ENCODE measurements at places on chromosomes 1 and 21.

- DNase-seq = no peak
These were observed 39.8 kb downstream of the USP1 start for GRCh38 chr1:62476525-62477219.

GRCh38 chr21:43653626-43654025, 5.7 kb downstream of the HSF2BP start:
- DNase-seq = no peak

GRCh38 chr1:116693759-116694480, 26.4 kb upstream of the IGSF3 start:
- DNase-seq = peak; percentile 65

GRCh38 chr21:31198575-31198974, 145.5 kb downstream of the TIAM1 start:
- peak; percentile 57 for DNase-seq

- DNase-seq = no peak
These were observed 84.9 kb downstream of the CNIH3 start for GRCh38 chr1:224700918-224701531.

GRCh38 chr1:159880430-159880829, 18.0 kb upstream of the VSIG8 start:
- no peak for DNase-seq

DNA sequence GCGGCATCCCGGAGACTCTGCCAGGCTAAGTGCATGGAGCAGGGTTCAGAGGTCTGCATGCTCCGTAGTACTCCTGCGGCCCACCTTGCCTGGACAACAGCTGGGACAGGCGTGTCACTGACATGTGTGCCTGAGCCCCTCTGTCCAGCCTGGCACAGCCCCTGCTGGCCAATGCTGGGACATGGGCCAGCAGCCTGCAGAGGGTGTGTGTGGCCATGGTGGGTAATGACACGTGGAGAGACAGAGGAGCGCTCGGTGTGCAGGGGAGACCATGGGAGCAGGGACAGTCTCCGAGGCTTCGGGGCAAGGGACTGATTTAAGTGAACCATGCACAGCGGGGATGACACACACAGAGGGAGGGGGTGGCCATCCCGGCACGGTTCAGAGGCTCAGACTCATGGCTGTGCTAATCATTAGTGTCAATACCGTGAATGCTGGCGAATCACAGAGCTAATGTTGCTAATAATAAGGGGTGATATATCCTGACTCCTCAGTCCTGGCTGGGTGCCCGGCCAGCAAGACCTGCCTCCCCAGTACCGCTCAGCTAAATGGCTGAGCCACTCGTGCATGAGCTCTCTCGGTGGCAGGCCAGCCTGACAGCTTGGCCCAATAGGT, 41.5 kb downstream of the IGSF21 start:
- no peak for DNase-seq

GRCh38 chr21:34690041-34690792, 21.4 kb downstream of the CLIC6 start:
- DNase-seq = peak; percentile 42

- DNase-seq = no peak
These were observed 40.3 kb downstream of the TAS1R2 start for GRCh38 chr1:18819203-18819602.

DNA sequence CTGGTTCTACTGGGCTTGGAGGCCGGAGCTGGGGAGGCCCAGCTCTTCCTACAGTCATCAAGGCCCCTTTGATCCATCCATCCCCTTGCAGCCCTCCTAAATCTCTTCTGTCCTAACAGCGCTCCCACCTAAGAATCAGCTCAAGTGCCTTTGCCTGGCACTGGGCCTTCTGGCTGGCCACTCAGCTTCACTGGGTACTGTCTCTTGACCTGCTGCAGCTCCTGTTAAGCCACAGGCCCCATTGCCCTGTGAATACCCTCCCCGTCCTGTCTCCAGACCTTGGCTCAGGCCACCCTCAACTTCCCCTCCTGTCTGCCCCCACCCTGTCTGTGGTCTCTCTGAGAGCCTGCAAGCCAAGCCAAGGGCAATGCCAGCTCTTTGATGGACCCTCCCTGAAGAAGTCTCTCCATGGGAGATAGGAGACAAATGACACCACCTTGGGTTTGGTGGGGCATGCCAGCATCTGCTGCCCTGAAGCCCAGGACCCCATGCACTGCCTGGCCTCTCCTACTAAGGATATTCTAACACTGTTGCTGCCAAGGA, 27.3 kb downstream of the FAM151A start:
- DNase-seq = no peak

- no peak for DNase-seq
These were observed 6.3 kb downstream of the ZMPSTE24 start for GRCh38 chr1:40264354-40264781.

GRCh38 chr1:13706046-13706445, 6.1 kb downstream of the PRDM2 start:
- DNase-seq = no peak

- no peak for DNase-seq
These were observed 22.3 kb upstream of the AGPAT3 start for GRCh38 chr21:43842742-43843141.

DNA sequence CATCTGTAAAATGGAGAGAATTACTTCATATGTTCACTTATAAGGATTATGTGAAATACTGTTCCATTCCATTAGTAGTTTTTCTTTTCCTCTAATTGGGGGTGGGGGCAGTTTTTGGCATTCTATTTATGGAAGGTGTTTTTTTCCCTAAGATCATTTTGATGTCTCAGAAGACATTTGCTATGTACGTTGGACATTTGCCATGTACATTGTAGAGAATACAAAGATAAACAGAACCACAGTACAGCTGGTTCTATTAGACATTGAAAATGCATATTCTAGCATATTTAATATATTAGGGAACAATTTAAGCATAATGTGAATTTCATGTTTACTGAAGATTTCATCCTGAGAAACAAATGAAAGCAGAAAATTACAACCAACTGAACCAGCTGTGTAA, 98.5 kb downstream of the PTBP2 start:
- no peak for DNase-seq

DNA sequence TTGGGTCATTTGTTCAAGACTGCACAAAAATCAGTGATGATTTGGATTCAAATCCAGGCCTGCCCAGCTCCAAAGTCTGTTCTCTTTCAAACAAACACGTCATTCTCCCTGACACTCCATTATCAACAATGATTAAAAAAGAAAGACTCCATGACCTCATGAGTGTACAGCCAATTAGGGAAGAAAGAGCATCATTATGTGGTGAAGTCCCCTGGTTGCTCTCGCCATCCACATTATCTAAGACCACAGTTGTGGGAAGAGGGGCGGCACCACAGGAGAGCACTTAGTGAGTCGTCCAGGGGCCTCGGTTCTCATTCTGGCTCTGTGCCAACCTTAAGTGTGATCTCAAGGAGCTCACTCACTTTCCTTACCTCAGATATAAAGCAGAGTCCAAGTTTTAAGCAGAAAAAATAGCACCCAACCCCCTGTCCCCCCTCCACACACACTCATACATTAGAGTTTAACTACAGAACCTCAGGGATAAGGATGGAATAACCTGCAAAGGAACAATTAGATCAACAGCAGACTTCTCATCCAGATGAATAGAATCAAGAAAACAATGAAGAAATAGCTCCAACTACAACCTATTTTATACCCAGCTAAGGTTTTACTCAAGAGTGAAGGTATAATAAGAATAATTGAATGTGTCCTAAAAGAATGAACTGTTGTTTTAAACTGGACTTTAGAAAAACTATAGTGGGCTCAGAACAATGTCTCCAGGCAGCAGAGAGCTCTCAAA, 47.8 kb downstream of the COL6A1 start:
- no peak for DNase-seq

DNA sequence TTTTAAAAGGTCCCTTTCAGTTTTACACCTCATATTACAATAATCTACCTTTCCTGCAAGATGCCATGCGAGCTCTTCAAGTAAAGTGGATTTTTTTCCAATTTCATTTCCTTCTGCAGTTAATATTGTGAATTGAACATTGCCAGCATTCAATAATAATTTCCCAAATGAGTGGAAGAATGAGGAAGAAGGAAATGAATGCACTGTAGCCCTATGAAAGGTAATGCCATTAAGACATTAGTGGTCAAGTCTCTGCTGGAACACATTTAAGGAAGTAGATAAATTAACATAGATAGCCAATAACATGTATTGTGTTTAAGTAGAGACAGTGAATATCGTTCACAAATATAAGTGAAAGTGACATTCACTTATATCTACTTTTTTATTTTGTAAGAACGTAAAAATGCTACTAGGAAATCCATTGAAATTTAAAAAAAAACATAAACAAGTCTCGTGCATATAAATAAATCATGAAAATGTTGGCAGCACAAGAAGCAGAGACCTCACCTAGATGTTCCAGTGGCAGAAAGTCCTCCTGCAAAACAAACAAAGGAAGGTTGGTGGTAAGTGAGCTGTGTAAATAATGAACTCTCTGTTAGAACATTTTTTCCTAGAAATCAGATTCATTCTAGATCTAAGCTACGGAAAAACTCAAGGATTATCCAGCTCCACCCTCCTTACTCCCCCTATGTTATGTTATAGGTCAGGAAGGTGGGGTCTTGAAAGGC, 17.7 kb downstream of the FCRL3 start:
- DNase-seq = no peak

GRCh38 chr1:103517380-103518047, 8.0 kb upstream of the RNPC3 start:
- no peak for DNase-seq

- no peak for DNase-seq
These were observed 154.2 kb upstream of the ZNHIT6 start for GRCh38 chr1:85862456-85862855.

DNA sequence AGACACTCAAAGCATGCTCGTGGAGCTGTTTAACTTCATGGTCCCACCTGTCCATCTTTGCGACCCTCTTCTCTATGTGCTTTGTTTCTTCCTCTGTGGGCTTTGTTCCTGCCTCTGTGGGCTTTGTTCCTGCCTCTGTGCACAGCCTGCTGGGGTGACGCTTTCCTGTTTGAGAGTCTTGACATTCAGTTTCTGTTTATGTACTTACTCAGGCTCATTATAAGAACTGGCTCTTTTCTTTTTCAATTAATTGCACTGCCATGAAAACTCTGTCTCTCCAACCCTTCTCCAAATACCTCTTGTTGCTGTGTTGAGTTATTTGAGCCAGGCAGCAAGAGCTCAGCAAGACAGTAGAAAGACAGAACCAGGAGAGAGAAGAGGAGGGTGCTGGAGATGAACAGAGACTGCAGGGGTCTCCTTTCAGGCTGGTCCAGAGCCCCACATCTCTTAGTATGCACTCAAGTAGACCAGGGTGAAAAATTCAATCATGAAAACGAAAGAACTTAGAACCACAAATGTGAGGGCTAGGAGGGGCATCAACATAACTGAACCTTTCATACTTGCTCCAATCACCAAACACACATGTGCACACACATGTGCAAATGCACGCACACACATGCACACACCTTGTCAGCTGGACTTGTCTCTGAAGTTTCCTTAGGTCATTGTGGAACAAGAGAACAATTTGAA, 88.3 kb upstream of the SGIP1 start:
- no peak for DNase-seq

DNA sequence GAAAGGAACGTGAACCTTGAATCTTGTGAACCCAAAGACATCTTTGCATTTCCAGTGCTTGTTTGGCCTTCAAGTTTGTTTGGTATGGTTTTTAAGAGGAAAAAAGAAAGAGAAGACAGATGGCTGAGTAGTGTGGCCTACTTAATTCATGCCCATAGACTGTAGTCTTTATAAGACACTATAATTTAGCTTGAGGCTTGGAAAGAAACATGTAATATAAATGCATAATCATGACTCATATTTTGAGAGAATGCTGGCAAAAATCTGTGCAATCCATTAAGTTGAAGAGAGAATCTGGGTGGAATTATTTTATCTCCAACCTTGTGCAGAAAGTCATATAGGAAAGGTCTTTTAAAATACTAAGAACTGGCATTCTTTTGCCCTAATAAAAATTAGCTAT, 179.3 kb downstream of the SIPA1L2 start:
- DNase-seq = no peak

GRCh38 chr1:170592591-170593111, 60.7 kb downstream of the GORAB start:
- no peak for DNase-seq

- no peak for DNase-seq
These were observed 35.7 kb upstream of the LIN9 start for GRCh38 chr1:226344441-226345259.

DNA sequence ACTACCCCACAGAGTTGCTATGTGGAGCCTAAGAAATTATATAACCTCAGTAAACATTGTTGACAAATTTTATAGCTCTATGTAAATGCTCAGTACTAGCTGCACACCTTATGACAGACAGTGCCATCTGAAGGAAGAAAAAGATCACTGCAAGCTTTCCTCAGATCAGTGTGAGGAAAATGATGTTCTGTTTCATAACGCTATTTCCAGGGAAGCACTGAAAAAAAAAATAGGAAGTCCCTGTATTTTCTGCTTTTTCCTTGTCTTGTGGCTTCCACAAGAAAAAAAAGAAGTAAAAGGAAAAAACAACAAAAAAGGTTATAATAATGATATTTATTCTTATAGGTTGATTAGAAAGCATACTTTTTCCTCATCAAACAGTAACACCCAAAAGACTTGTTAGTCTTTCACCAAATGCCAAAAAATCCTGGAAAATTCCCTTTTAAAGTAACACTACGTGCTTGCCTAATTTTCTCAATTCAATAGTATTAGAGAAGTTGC, 23.2 kb downstream of the LYST start:
- peak; percentile 59 for DNase-seq

DNA sequence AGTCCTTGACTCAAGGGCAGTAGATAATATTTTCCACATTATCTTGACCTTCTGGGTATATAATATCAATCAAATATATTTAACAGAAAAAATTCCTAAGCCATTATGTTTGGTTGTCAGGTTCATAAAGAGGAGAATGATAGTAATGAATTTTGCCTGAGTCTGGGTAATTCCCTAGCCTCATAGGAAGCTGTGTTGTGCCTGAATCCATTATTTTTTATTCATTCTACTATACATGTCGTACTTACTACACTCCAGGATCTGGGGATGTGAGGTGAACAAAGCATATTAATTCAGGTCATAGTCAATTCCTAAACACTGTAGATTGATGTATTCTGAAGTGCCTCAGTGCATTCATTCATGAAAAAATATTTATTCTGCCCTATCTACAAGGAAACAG, 204.2 kb downstream of the PTGER3 start:
- DNase-seq = no peak

GRCh38 chr1:177897998-177898654, 71.7 kb downstream of the SEC16B start:
- DNase-seq = no peak

- DNase-seq = no peak
These were observed 101.6 kb upstream of the HMGB4 start for GRCh38 chr1:33762109-33762830.

DNA sequence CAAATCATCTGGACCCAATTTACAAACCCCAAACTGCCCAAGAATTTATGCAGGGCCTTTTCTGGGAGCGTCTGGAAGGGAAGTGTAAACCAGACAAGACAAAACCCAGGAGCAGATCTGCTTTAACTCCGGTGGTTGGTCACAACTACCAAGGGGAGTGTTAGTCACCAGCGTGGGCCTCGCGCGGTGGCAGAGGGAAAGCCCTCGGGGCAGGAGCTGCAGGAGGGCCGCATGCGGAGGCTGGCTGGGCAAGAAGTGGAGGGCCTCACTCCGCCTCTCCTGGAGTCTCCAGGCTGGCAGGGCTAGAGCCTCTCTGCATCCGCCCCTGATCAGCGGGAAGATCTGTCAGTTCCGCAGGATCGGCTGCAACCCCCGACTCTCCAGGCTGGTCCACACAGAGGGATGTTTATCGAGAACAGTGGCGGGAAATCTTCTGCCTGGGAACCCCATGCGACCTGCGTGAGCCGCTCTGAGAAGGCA, 2.0 kb downstream of the COL24A1 start:
- no peak for DNase-seq
